ENCODE measurements at places on chromosomes 3 and 15.

GRCh38 chr3:165855581-165855980, 18.4 kb upstream of the BCHE start:
- DNase-seq = peak; percentile 27

DNA sequence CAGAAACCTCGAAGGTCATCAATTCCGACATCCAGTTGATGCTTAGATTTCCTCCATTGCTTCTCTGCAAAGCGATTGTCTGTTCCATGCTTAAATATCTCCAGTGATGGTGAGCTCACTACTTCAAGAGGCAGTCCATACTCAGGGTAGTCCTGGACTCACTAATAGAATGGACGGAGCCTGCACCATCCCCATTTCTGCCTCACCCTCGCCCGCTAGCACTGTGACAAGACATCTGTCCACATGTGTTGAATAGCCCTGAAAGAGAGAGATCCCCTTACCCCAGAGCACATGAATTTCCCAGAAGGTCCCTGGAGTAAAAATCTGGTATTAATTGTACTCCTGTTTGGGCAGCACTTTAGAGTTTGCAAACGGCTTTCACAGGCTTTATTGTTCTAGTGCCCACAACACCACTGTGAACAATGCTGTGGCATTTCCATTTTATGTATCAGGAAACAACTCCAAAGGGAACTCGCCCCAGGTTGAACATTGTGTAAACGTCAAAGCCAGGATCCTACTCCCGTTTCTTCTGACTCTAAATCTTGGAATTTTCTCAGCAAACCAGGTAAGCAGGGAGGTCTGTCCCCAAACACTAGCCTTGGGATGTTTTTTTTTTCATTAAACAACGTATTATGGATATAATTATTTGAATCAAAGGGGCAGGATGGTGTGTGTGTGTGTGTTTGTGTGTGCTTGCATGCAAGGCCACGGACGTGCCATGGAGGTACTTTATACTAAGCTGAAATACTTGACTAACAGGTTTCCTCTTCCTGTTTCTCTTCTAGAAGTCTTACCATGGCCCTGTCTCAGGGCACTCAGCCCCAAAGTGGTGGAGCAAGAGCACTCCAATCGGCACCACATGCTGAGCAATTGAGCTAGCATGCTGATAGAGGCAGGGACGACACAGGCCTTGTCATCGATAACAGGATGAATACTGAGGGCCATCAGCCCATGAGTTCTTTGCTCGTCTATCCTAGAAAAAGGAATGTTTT, 198.3 kb downstream of the OPA1 start:
- peak; percentile 44 for DNase-seq

DNA sequence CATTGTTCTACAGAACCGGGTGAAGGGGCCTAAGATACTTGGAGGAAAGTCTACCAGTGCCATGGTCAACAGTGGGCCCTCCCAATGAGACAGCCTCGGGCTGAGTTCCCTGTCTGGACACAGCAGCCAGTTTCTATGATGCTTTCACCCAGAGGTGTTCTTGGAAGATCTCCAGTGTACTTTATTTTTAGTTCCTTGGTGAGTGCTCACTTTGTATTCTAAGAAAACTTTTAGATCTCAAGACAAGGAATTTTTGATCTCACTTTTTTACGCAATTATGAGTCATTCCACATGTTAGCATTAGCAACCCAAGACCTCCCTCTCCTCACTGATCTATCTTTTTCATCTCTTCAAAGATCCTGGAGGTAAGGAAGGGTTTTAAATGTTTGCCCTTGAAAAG, 287.7 kb downstream of the RORA start:
- no peak for DNase-seq

- DNase-seq = peak; percentile 15
Observed at GRCh38 chr15:69410248-69410874, 3.8 kb upstream of the KIF23 start.

DNA sequence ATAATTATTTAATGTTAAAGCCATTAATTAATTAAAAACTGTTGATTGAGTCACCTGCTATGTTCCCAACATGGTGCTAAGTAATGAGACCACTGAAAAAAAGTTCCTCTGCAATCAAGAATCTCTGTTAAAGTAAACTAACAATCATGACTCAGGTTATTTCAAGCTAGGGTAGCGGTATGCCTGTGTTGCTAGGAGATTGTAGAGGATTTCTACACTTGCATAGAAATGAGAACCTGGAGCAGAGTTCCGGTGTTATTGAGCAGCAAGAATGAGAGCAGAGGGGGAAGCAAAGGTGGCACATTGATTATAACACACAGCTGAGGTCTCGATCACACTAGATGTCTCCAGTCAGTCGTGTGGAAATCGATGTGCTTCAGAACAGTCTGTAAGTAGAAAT, 41.4 kb downstream of the C3orf85 start:
- no peak for DNase-seq

GRCh38 chr3:179083977-179084376, 12.4 kb upstream of the ZMAT3 start:
- no peak for DNase-seq

DNA sequence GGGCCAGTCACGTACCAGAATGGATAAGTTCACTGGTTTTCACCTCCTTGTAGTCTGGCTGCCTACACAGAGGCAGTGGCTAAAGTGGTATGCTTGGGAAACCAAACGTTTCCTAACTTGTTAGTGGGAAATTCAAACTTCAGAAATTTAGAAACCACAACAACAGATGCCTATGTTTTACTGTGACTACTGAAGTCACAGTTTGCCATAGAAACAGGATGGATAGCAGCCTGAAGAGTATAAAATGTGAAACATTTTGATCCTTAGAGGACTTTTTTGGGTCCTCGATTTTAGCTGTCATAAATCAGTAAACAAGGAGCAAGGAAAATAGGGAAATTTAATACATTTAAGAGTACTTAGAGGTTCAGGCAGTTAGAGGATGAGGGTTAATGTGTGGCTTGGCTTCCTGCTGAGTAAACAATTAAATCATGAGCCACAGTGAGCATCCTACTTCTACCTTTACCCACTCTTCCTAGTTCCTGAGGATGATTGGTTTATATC, 48.6 kb downstream of the CMSS1 start:
- peak; percentile 68 for DNase-seq

DNA sequence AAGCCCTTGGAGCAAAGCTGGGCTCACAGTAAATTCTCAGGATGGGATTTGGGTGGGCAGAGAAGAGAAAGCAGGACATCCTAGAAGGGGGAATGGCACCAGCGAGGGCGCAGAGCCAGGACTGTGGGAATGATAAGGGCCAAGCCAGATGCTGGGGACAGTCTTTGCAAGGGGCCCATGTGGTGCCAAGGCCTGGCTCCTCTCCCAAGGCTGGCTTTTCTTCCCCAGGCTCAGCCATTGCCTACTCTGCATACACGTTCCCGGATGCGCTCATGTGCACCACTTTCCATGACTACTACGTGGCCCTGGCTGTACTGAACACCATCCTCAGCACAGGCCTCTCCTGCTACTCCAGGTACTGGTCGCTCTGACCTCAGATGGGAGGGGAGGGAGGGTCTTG, 24.7 kb upstream of the KIF23 start:
- no peak for DNase-seq

DNA sequence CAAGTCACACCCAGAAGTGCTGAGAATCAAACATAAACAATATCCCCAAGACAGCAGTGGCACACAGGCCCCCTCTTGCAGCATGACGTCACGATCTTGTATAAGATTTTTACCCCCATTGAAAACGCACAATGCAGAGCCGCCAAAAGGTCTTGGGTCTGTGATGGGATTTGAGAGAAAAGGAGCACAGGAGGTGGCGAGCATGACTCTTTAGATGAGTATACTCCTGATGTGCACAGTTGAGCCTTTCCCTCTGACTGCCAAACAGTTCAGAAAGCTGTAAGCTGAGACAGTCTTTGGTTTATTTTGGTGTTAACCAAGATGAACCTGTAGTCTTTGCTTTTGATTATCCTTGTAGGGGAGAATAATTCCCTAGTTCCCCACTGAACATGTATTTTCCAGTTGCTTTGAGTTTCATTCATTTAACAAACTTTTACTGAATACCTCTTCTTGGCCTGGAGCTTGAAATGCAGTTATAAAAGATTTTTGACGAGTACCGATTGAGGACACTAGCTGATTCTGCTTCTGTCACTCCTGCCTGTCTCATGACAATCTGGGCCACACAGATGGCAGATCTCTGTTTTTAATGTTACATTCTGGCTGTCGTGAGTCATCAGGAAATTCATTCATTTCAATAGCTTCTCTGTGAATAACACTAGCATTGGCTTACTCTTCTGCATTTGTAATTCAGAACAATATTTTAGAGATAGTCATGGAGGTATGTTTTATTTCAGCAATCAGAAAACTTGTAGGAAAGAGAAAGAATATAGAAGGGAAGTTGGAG, 28.9 kb downstream of the CFAP91 start:
- DNase-seq = no peak

DNA sequence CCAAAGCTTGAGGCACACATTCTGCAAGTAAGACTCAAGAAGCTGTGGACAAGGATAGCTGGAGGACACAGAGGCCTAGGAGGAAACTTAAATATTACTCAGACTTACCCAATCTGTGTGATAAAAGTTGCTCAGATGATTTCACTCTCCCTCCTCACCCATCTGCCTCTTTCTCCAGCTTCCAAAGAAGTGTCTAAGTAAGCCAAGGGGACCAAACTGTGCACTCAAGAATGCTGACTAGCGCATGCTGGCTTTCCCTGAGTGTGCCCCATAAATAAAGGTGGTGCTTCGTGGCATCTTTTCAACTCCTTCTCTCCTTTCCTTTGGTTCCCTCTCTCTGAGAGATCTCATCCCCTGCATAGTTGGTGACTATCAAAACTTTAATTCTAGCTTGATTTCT, 211.0 kb upstream of the LMCD1 start:
- DNase-seq = no peak

DNA sequence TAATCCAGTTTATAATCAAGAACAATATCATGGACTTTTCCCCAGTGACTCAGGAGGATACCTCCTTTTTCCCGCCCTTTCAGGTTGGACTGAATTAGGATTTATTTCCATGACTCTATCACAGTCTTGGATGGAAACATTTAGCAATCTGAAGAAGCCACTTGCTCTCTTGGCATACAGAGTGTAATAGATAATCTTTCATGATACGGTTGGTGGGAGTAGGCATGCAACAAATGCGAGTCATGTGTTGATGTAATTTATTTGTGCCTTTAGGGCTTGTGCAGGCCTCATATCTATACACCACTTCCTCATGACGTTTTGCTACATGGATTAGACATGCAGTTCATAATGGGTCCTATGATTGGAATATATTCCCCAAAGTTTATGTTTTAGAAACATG, 54.2 kb upstream of the MCTP2 start:
- DNase-seq = no peak

DNA sequence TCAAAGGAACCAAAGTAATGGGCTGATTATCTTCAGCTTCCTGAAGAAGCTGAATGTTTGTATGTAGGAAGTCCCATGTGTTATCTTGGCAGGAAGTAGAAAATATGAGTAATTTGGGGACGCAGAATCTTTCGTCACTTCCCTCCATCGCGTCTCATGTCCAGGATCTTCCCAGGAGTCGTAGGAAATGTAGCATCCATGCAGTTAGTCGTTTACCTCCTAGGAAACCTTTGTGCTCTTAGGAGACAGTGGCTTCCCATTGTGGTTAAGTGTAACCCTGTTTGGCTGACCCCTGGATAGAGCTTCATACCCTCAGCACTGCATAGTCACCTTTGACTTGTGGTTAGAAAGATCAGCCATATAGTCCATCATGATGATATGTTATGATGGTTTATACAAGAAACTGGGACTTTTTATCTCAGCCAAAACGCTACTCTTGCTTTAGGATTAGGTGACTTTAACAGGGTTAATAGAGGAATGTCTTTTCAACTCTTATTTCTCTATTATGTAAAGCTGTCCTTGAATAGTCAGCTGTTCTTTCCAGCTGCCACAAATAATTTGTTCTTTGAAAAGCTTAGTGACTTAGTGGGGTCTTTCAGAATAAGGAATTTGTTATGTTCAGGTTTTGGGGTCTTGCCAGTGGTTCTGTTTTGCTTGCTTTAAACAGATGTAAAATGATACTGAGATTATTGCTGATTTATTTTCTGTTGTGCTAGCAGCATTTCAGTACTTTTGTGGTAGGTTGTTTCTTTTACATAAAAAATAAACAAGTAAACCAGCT, 92.2 kb downstream of the KLHL25 start:
- no peak for DNase-seq

DNA sequence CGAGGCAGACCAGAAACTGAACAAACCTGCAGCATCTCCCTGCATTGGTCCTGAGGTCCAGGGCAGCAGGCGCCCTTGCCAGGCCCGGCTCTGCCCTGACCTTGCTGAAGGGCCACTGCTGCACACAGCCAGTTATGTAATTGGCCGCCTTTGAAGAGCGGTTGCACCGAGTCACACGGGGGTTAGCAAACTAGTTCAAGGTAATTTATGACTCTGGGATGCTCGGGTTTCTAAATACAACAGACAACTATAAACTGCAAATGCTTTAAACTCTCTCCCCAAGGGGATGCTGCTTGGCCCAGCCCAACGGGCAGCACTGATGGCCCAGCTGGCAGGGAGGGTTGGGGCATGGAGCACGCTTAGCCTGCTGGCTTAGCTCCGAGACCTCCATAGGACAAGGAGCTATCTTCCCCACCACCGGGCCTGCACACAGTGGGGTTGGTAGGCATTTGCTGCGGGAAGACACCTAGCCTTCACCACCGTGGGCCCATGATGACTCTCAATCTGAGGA, 60.3 kb upstream of the IQSEC1 start:
- DNase-seq = no peak

- DNase-seq = no peak
Observed at GRCh38 chr3:151169262-151169947, 33.6 kb downstream of the GPR171 start.

- DNase-seq = no peak
Observed at GRCh38 chr3:47243419-47244147, 39.0 kb downstream of the KIF9 start.

DNA sequence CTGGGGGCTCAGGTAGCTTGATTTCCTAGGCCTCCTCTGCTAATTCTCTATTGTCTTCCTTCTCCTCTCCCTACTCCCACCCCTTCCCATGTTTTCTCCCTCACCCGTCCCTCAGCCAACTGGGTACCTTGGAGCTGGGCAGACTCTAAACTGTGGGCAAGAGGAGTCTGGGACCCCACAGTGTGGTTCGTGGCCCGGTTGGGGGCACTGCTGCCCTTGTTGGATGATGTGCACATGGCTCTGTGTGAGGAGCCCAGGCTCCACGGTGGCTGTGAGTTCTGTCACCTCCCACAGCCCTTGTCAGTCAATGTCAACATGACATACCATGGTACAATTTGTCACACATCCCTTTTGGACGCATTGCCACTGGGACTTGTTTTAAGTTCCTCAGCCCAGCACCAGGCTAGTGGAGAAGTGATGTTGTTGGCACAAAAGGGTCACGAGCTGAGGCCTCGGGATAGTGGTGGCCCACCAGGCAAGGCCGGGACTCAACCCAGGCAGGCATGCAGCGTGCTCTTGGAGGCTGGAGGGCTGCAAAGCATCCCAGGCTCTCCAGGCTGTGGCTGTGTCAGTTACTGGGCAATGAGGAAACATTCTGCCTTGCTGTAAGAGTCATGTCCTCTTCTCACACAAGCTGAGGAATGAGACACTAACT, 142.3 kb downstream of the TLE3 start:
- no peak for DNase-seq

DNA sequence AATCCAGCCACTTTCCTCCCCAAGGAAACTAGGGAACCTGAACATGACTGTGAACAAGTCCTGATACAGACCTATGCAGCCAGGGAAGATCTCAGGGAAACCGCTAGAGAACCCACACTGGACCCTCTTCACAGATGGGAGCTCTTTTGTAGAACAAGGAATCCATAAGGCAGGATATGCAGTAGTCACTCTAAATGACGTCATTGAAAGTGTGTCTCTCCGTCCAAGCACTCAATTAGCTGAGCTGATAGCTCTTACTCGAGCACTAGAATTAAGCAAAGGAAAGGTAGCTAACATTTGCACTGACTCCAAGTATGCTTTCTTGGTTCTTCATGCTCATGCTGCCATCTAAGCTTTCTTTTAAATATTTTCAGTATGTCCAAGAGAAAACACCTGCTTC, 10.0 kb upstream of the SMCO1 start:
- DNase-seq = no peak

Data from NCI-H1417 (cell line).